Fibroblast of skin of left biceps (primary cell): ENCODE measurements at places on chromosomes 3 and 15.

- no peak for DNase-seq
These were observed 243.6 kb downstream of the ATP8B4 start for GRCh38 chr15:49875392-49875791.

GRCh38 chr3:194470615-194471014, 16.2 kb downstream of the ATP13A3 start:
- no peak for DNase-seq

DNA sequence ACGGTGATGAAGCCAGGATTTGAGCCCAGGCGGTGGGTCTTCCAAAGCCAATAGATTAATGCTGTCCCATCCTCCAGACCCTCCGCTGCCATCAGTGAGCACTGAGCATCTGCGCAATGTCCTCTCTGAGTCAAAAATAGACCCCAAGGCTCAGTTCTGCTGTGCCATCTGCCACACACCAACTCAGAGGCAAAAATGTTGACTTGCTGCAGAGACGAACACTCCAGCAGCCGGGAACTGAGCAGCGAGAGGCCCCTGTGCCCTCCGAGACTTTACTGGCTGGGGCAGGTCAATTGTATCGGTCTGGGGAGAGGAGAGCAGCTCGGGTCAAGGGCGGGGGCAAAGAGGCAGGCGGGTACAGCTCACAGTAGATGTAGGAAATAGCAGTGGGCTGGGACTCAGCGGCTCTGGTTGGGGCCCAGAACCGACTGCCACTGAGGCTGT, 41.5 kb upstream of the ATP2B2 start:
- DNase-seq, result no peak

- no peak for DNase-seq
These were observed 76.2 kb upstream of the MRPS22 start for GRCh38 chr3:139267300-139268246.

DNA sequence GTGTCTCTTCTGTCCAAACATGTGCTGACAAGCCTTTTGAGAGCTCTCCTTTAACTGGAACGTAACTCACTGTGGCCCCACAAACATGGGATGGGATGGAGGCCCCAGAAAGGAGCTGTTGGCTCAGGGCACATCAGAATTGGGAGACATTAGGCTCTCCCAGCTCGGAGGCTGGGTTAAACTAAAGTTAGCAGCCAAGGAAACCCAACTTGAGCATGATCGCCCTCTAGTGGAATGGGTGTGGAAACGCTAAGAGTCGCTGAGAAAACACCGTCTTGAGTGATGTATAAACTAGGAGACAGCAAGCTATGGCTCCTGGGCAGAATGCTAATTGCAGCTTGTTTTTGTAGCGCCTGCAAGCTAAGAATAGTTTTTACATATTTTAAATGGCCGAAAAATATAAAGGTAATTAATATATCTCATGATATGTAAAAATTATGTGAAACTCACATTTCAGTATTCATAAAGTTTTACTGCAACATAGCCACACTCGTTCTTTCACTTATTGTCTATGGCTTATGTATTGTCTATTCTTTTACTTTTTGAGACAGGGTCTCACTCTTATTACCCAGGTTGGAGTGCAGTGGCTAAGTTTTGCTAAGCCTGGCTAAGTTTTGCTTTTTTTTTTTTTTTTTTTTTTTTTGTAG, 138.8 kb upstream of the HACD2 start:
- DNase-seq, result peak; percentile 60

GRCh38 chr15:57158589-57158988, 217.7 kb upstream of the CGNL1 start:
- no peak for DNase-seq

- DNase-seq, result no peak
These were observed 212.6 kb upstream of the SEMA6D start for GRCh38 chr15:47504624-47505256.

DNA sequence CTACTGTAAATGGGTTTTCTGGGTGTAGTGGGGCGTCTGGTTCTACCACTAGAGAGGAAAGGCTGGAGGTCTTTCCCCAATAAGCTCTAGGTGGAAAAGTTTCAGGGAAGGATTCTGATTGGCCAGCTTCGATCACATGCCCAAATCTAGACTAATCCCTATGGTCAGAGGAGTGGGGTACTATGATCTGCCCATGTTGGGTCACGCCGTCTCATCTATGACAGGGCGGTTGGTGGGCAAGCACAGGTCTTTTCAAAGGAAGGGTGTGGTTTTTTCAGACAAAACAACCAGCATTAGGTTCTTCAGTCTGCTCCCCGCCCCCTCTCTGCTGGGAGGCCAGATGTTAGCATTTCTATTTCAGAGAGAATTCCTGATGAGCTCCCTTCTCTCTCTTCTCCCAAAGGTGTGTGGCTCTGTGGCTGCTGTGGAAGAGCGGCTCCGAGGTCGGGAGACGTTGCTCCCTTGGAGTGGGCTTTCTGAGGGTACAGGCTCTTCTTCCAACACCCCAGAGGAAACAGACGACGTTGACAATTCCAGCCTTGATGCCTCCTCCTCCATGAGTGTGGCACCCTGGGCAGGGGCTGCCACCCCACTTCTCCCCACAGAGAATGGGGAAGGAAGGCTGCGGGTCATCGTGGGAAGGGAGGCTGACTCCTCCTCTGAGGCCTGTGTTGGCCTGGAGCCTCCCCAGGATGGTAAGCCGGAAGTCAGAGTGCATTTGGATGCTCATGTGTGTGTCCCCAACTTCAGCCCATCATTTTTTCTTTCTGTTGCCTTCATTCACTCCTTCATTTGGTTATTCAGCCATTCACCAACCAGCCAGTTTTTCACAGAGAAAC, 9.7 kb upstream of the TATDN2 start:
- DNase-seq, result no peak

DNA sequence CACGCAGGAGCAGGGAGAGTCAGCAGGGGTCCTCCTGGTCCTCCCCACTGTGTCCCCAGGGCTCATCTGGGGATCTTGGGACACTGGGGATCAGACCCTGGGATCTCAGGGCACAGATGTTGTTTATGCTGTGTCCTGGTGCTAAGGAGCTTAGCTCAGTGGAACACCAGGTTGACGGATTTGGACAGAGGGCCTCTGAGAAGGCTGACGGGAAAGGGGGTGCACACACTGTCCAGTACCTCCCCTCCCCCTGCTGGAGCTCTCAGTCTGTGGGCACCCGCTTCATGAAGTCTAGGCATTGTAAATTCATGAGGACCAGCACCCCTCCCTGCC, 21.9 kb upstream of the SEMA3F start:
- DNase-seq, result no peak

- DNase-seq, result no peak
These were observed 555.6 kb upstream of the RGMA start for GRCh38 chr15:93644595-93644994.

GRCh38 chr3:112101916-112102315, 15.7 kb downstream of the C3orf52 start:
- peak; percentile 57 for DNase-seq

- no peak for DNase-seq
These were observed 72.8 kb downstream of the CPN2 start for GRCh38 chr3:194278186-194278845.

DNA sequence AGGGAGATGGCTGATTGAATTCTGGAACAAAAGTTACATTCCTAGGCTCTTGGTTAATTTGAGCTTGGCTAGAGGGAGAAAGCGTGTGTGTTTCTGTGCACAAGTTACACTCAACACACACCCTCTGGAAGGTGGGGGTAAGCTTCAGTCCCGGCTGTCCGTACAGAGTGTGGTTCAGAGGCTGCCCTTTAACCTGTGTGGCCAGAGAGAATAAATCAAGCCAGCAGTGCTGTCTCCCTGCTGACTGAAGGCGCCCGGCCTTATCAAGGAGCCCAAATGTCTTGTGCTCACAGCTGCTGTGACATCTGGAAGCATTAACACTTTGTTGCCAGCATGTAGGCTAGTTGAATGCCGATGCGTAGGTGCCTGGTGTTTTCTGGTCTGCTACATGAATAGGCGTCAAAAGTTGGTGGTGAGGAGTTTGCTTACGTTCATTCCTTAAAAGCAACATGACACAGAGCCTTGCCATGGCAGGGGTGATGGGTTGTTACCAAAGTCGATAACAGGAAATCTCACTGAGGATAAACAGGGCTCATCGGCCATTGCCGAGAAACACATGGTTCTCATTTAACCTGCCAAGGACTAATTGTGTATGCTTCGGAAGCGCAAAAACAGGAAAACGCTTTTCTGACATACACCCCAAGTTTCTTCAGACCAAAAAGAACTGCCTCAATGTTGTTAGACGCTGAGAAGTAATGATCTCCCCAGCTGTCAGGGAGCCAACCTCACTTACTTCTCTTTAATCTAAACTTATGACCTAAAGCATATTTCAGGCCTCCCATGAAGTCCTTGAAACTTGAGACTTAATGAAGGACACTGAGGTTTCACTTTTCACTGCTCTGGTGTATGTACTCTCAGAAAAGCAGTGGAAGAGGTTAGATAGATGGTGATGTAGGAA, 95.8 kb upstream of the CTDSPL start:
- DNase-seq, result no peak

- no peak for DNase-seq
These were observed 84.2 kb upstream of the WNT5A start for GRCh38 chr3:55571216-55571813.

- DNase-seq, result no peak
These were observed 23.1 kb upstream of the RNU6-1 start for GRCh38 chr15:67862750-67863441.

- no peak for DNase-seq
These were observed 577 bp downstream of the CHD2 start for GRCh38 chr15:92900731-92901071.

GRCh38 chr3:159796226-159796625, 192.4 kb upstream of the IL12A start:
- DNase-seq, result no peak

- DNase-seq, result no peak
These were observed 98.9 kb downstream of the IQSEC1 start for GRCh38 chr3:12974334-12974733.

DNA sequence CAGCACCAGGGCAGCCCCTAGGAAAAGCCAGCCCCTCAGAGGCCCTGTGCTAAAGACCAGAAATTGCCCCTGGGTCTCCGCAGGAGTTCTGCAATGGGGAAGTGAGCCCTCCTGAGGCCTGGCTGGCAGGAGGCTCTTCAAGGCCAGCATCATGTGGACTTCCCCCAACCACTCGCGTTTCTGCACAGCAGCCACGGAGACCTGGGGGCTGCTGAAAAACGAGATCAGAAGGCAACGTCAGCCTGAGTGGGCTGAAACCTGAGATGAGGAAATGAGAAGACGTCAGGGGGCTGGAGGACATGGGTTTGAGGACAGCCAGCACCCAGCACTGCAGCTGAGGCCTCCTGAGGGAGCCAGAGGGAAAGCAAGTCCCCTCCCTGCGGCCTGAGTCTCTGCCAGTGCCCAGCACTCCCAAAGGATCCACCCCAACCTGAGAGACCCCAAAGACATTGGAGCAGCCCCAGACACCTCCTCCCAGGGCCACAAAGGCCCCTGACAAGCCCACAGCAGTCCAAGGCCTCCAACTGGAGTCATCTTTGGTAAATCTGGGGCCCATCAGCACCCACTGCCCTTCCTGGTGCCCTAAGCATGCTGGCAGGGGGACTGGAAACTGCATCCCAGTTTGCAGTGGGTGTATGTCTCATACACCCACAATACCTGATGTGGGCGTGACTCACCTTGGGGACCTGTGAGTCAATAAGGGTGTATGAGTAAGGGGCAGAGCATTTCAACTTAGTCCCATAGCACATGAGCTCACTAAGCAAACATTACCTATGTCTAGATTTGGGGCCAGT, 29.2 kb upstream of the CYP11A1 start:
- DNase-seq, result no peak

DNA sequence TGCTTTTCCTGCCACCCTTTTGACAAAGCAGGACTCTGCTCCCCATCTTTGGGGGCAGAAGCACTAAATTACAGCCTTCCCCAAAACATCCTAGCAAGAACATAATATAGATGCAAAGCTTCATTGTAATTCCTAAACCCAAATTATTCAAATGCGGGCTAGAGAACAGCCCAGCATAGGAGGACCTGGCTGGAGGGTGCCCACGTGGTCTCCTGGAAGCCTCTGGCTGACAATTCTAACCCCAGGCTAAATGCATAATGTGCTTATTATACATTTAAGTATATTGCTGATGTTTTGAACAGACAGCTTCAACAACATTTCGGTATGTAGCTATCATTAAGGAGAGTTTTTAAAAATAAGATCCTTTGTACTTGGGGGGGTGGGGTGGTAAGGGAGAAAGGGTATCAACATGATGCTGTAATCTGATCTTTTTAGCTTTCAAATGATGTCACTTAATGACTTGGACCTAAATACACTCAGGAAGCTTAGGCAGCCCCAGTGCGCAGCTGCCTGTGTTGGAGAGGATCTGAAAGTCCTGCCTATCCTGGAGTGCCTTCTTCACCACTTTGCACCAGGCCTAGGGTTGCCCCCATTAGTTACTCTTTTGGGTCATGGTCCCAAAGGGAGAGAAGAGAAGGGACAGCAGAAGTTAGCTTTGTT, 57.2 kb upstream of the USP3 start:
- DNase-seq, result no peak

DNA sequence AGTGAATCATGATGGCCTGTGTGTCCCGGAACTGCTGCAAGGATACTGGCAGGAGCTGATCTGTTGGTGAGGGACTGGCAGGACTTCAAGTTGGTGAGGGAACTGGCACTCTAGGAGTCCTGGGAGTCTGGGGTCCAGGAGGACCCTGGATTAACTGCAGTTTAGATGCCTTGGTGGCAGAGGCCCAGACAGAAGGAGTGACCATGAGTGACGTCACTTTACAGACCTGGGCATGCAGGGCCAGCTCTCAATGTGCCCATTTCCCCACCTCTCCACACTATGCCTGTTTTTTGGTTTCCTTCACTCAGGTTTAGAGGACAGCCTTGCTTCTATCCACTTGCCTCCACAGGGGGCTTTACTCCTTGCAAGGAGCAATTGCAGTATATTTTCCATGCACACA, 154.1 kb downstream of the EPHB1 start:
- no peak for DNase-seq

DNA sequence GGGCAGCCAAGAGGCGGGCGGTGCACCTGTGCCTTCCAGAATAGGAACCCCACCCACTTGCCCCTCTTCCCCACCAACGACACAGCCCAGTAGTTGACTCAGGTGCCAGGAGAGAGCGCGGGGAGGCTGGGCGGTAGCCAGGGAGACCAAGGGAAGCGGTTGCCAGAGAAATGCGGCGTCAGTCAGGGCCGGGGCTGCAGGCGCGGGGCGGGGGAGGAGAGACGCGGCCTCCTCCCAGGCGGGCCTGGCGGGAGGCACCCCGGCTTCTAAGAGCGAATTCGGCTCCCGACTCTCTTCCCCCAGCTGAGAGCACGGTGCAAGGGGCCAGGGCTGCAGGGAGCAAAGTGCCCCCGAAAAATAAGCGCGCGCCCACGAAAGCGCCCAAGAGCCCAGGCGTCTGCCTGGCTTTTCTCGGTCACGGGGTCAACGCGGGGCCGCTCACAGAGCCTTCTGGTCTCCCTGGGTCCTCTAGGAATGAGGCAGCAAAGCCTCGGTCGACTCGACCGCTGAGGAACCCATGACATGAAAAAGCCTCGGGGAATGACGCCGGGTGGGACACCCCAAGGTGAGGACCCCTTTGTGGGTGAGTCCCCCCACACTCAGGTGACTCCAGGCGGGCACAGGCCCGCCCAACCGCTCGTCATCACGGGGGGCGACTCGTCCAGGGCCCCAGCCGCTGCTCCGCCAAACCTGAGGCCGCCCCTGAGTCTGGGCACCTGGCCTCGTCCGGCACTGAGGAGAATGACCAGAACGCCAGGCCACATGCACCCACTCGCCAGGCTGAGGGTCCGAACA, 716 bp downstream of the CPEB1 start:
- no peak for DNase-seq

- DNase-seq, result no peak
These were observed 530.8 kb upstream of the BCHE start for GRCh38 chr3:166367947-166368533.
